ENCODE measurements at places on chromosomes 11 and 22.
A peak's percentile ranks its signal among the peaks of the same experiment; 100 is the strongest.

- no peak for DNase-seq
These were observed 1.5 kb downstream of the PTGDR2 start for GRCh38 chr11:60854140-60854846.

DNA sequence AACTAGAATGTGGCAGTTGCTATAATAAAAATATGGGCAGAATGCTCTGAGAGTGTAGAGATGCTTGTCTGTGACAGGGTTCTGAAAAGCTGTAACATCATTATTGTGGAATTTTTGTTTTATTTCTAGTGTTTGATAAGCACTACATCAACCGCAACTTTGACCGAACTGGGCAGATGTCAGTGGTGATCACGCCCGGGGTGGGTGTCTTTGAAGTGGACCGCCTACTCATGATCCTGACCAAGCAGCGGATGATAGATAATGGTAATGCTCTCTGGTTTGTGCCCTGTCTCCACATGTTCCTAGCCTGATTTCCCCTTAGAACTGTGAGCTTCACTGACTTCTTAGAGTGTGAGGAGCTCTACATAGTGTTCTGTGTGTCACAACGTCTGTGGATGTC lies 48.8 kb downstream of the DEPDC5 start:
- no peak for DNase-seq

DNA sequence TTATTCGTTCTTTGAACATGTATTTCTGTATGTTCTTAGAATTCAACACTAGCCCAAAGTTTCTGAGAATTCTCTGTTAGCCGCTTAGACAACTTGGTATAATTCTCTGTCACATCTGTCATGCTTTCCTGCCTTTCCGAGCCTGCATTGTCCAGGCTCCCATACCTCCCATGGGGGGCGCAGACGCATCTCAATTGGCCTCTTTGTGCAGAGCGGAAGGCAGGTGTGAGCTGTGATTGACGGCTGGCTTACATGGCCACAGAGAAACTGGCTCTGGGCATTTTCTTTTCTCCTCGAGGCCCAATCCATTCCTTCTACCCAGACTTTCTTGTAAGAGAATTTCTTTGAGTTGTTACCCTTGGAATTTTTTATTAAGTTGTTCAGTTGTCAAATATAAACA lies 132.7 kb upstream of the SESN3 start:
- no peak for DNase-seq

DNA sequence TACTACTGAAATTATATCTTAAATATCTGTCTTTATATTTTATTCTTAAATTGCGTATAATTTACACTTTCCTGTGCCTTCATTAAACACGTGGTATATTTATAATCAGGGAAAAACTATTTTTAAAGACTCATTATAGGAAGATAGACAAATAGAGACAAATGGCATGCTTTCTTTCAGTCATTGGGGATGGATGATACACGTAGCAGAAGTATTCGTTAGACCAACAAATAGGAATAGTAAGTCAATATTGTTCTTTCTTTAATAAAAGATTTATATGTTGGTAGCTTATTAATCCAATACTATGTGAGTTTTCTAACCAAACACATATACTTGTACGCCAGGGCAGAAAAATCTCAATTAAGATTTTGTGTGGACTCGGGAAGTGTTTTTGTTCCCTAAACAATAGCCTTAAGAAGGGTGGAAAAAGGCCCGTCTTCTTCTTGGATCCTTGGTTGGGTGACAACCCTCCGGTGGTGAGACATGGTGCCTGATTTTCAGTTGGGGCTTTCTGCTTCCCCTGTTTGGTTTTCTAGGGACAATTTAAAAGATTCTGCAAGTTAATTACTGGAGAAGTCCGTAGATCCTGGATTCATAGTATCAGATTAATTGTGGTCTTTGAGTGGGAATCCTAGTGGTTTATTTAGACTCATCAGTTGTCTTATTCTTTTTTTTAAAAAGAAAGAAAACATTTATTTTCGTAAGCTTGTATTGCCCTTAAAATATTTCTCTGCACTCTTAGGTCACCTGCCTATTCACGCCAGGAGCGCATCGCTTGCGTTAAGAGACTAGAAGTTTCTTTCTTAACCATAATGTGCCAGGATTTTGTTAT lies 83.5 kb upstream of the WNT7B start:
- DNase-seq, result no peak

DNA sequence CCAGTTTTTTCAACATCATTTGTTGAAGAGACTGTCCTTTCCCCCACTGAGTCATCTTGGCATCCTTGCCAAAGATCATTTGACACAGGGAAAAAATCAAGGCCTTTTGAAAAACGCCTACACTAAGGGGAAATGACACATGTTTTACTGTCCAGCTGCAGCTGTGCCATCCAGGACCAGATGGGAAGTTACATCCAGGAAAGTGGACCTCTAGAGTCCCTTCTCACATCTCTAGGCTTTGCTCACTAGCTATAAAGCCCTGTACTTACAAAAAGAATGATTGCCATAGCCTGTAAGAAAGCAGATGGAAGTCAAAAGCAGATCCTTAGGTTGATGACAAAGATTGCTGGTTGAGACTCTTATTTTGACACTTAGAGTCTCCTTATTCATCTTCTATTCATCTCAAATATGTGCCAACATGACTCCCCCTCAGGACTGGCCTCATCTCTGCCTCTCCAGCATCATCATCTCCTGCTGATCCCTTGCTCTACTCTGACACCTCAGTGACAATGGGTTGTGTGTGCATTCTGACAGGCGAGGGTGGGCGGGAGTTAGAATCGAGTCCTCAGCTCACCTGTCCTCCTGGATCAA lies 22.8 kb downstream of the OSBP2 start:
- no peak for DNase-seq

DNA sequence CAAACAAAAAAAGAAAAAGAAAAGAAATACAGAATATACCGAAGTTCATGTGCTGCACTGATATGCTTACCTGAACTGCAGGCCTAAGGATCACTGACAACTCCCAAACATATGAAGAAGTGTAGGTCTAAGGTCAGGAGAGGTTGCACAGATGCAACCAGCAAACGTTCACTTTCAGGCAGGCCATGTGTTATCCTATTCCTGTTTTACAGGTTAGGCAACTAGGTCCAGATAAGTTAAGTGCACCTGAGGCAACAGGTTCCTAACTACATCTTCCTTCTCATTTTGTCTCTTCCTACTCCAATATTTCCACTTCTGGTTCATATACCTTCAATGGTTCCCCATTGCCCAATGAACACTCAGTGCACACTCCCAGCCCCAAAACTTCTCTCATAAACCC lies 15.1 kb downstream of the PI4KA start:
- DNase-seq, result no peak

- DNase-seq, result no peak
These were observed 31.1 kb downstream of the UQCR10 start for GRCh38 chr22:29798318-29798717.

DNA sequence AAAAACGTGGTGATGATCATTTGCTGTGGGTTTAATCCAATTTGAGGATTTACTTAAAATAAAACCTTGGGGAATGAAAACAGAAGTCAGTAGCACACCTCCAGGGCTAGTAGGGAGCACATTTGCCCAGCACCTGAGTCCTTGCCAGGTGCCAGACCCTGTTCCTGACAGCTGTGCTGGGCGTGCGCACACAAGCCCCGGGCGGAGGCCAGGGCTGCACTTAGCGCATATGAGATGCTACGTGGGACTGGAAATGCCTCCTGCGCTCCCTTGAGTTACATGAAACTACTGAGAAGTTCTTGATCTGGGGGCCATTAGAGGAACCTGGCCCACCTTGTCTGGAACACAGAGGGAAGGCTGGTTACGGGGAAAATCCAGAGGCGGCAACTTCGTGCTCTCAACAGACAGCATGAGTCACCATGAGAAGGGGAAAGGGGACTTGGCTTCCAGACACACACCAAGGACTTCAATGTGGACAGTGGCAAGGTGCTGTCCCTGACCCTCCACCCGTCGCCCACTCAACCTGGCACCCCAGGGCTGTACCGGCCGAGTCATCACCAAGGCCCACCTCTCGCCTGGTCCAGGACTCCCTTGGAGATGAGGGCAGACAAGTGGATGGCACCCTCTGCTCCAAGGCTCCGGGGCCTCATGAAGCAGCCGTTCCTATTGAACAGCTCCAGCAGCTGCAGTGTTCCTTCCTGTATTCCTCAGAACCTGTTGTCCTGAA lies 1468.6 kb downstream of the BRD1 start:
- no peak for DNase-seq

- DNase-seq, result no peak
These were observed 124.2 kb downstream of the SWAP70 start for GRCh38 chr11:9787981-9788521.

DNA sequence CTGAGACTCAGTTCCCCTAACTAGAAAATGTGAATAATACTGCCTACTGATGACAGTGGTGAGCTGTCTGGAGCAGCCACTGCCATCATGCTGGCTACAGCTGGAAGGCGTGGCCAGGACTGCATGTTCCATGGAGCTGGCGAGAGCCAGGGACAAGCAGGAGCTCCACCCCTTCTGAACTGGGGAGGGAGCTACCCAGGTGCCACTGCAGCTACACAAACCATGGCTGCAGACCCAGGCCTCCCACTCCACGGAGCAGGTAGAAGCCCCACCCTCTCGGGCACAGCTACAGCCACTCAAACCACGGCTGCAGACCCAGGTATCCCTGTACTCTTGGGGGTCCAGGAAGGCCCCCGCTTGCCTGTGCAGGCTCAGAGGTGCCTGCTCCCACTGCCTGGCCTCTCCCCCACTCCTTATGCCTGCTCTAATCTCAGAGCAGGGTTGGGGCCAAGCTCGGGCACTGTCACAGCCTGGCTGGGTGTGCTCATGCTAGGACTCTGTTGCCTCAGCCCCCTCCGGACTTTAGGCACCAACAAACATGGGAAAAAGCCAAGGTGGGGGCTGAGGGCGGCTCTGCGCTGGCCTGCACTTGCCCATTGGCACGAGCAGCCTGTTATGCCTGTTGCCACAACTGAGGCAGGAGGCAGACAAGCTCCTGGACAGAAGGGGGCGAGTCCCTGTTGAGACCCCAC lies 51.7 kb downstream of the RAB30 start:
- DNase-seq, result no peak

DNA sequence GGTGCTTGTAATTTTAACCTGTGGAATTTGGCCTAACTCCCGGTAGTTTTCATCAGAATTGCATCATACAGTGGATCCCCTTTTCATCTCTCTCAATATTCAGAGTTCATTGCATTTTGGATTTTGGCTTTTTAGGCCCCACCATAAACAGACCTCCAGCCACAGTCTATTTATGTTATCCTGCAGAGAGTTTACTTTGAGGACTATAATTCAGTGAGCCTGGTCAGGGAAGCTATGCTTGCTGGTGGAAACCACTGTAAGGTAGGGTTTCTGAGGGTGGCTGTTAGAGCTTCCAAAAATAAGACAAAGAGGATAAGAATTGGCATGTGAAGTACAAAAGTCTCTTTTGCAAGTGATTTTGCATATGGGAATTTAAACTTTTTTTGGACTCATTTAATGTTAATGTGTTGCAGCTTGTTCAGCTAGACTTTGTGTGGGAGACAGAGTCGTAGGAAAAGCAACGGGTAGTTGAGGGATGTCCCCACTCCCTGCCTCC lies 34.8 kb upstream of the DDI1 start:
- DNase-seq, result no peak

- DNase-seq, result no peak
These were observed 66.4 kb upstream of the TTC12 start for GRCh38 chr11:113247966-113248365.

GRCh38 chr22:37842015-37842793 lies 1.9 kb downstream of the ANKRD54 start:
- no peak for DNase-seq

- DNase-seq, result peak; percentile 61
These were observed 6.3 kb upstream of the SH3BP1 start for GRCh38 chr22:37633089-37633624.

DNA sequence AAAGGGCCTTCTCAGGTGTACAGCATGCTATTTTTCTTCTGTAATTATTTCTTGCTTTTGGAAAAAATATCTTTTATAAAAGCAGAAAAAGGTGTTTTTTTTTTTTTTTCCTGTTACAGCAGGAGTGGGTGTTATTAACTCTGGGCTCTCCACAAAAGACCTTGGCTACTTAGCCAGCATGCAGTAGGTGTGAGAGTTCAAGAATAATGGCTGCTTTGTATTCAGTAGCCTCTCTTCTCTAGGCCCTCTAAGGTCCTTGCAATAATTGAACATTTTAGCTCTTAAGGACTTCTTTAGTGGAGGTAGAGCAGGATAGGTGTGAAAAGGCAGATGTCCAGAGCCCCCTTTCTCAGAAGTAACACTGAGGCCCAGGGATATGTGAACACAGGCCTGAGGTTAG lies 3.4 kb downstream of the ELF5 start:
- no peak for DNase-seq

- no peak for DNase-seq
These were observed 77.5 kb upstream of the PITPNB start for GRCh38 chr22:27996529-27996925.

GRCh38 chr11:73382183-73382582 lies 6.0 kb downstream of the RELT start:
- no peak for DNase-seq

- no peak for DNase-seq
These were observed 2.2 kb upstream of the TAGLN start for GRCh38 chr11:117197006-117197405.

All from T-helper 1 cell (primary cell).